ENCODE measurements at places on chromosomes 7 and 10.

DNA sequence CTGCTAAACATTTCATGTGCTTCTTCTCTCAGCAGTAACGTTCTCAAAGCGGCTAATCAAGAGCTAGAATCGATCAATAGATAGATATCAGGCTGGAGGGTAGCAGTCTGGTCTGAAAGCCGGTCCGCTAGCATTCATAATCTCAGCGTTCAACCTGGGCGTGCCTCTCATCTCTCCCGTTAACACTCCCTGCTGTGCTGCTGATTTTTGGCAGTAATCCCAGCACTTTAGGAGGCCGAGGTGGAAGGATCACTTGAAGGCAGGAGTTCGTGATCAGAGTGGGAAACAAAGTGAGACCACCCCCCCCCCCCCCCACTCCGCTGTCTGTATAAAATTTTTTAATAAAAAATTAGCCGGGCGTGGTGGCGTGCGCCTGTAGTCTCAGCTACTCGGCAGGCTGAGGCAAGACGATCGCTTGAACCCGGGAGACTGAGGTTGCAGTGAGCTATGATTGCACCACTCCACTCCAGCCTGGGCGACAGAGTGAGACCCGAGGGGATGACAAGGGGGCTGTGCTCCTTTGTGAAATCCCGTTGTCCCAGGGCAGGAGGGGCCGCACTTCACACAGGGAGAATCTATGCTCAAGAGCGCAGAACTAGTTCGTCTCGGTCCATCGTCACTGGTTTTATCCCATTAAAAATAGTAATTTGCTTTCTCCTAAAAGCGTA lies 624 bp upstream of the CEP55 start:
- peak; percentile 45 for DNase-seq

DNA sequence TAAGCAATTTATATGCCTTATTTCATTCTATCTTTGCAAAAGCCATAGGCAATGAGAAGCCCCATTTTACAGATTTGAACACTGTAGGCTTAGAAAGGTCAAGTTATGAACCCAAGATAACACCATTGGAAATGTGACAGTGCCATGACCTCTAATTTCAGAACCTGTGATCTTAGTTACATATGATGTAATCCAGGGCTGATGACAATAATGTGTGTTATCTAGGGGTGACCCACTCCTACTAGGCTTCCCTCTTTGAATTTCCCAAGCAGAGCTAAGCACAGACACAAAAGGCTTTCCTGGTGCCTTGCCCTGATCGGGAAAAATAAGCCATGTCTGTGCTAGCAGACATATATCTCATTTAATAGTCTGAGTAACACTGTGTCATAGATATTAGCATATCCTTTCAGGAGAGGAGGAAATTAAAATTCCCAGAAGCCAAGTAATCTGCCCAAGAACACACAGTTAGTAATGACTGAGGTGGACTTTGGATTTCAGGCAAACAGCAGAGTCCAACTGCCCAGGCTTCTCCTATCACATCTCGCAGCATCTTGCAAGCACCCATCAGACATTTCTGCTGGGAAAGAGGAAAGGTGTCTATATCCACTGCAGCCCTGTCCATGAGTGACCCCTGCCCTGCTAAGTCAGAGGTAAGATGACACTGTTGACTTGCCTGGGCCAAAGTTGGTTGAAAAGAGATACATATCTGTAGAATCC lies 2.8 kb upstream of the TECTB start:
- no peak for DNase-seq

DNA sequence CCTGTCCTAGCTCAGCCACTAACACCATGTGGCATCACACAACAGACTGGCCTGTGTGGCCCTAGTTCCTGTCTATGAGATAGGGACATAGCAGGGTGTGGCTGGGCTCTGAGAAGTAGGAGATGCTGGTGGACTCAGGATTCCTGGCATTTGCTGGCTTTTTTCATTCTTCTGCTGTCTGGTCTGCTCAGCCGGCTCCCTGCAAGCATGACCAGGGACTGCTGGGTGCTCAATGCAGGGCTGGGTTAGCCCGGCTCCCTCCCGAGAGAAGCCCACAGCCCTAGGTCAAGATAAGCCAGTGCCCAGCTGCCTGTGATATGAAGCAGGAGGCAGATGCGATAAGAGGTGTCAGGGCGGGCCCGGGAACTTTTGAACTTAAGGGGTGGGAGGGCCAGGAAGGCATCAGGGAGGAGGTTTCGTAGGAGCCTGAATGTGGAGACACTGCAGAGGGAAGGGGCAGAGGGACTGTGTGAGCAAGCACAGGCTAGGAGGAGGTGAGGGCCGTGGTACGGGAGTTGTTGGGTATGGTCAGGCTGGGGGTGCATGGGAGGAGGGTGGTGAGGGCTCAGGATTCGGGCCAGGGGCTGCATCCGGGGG lies 3.5 kb downstream of the AQP1 start:
- peak; percentile 83 for DNase-seq

DNA sequence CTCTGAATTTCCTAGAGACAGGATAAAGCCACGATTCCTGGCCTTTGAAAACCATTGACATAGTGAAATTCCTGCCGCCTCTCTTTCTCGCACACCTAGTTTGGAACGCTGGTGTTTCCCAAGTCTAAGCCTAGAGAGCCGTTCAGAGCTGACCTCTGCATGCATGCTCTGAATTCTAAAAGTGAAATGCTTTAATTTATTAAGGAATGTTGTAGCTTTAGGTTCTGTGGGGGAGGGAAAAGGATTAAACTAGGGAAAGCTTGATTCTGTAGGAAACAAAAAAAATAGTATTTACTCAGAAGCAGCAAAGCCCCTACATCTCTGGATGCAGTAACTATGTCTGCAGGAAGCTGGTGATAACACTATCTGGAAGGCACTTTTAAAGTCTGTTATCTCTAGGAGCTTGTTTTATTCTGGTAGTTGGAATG lies 27.3 kb downstream of the PFKP start:
- DNase-seq = peak; percentile 40

DNA sequence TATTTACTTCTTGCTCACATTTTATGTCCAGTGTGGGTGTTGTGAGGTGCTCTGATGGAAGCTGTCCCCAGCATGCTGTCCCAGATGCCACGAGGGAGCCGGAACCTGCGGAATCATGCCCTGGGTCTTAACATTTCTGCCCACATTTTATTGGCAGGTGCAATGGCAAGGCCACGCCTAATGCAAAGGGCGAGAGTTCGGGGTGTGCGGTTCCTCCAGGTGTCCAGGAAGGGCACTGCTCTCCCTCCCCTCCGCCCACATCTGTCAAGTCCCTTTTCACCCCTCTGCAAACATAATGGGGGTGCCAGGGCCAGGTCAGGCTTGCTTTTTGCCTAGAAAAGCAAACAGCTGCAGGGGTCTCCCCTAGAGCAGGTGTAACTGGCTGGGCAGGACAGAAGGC lies 16.4 kb downstream of the PDAP1 start:
- DNase-seq = no peak

DNA sequence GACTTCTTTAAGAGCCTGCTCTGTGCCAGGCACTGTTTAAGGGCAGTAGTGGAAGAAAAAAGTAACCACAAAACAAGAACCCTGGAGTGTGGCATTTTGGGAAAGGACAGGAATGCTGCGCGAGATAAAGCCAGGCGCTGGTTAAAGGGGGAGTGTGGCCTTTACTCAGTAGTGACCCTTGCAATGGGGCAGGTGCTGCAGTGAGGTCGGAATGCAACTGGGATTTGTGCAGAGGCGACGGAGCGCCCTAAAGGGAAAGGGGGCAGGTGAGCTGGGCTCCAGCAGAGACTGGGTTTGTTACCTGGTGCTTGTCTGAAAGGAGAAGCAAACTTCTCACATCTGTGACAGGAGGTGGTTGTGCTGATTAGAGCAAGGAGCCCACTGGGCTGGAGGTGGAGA lies 263.6 kb downstream of the ACTR3B start:
- DNase-seq = no peak

DNA sequence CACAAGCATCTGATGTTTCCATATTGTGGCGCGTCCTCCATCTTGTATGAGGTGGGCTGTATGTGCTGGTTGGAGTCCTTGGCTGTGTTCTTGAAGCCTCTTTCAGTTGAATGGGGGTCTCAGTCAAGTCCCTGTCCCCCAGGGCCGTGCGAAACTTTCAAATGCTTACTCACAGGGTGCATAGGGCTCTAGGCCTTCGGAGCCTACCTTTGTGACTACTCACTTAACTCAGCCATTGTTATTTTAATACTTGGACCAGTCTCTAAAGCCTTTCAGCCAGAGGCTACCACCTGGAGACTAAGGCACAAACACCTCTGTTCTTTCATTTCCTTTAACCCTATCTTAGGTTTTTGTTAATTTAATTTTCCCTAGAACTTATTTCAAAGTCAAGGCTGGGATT lies 785.9 kb downstream of the GATA3 start:
- DNase-seq = no peak

GRCh38 chr7:76330673-76331072 lies 28.1 kb downstream of the YWHAG start:
- no peak for DNase-seq

- no peak for DNase-seq
These were observed 23.2 kb downstream of the RAPGEF5 start for GRCh38 chr7:22333680-22334141.

DNA sequence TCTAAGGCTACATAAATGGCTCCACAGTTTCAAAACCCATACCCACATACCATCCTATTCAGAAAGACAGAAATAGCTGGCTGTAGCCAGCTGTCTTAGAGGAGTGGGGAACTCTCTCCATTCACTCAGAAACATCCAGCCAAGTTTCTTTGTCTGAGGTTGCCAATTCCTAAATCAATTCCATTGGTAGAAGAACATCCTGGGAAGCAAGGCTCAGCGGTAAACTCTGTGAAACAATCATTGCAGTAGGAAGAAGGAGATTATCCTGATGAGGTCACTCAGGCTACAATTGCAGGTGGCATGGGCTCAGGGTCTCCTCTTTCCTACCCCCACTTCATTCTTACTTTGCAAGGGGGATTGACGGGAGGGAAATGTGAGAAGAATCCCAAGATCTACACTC lies 154.0 kb downstream of the ETV1 start:
- no peak for DNase-seq

- DNase-seq = no peak
These were observed 37.2 kb upstream of the PSMG3 start for GRCh38 chr7:1607001-1607400.

DNA sequence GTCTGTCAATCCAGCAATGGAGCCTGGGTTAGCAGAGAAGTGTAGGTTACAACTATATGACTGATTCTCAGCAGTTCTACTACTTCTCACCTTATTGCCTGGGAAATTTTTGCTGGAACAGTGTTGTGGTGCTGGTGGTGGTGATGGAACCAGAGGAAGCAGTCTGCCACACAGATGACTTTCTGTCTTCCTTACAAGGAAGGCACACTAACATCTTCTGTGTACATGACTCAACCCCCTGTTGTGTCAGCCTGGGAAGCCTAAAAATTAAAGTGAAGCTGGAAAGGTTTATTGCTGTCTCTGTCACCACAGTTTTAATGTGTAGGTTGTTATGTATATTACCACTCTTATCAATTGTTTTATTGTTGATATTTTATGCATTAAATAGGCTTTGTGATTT lies 40.3 kb downstream of the ANKRD7 start:
- no peak for DNase-seq

DNA sequence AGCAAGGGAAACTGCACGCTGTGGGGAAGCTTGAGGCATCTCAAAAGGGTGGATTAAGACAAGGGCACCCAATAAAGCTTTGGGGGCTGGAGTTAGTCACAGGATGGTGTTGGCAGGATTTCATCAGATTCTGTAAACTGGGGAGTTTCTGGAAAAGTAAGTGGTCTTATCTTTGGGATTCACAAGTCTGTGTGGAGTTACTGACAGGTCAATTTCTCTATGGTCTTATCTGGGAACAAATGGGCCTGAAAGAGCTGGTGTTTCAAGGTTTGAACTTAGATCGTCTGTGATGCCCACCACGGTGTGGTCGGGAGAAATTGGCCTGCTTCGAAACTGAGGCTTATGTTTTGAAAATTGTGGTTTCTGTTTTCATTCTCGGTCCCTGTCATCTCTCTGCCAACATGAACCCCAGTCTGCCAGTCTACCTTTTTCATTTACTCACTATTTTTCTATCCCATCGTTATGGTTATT lies 23.8 kb upstream of the AOAH start:
- DNase-seq = no peak

DNA sequence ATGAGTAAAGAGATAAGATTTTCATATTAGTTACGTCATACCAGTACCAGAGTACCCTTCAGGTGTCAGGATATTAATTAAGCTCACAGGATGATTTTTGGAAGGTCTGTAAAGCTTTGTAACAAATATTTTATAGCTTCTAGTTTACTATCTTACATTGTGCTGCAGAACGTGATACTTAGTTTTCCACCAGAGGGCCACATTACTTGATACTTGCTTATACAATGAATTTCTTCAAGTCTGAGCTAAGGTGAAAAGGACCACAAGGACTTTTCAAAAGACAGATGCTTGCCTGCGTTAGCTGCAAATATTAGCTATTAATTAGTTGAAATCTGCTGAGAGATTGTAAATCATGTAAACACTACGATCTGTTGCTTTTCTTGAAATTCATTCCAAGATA lies 12.2 kb downstream of the FOXP2 start:
- DNase-seq = no peak

- DNase-seq = no peak
These were observed 18.4 kb downstream of the TSPAN14 start for GRCh38 chr10:80472234-80473095.

DNA sequence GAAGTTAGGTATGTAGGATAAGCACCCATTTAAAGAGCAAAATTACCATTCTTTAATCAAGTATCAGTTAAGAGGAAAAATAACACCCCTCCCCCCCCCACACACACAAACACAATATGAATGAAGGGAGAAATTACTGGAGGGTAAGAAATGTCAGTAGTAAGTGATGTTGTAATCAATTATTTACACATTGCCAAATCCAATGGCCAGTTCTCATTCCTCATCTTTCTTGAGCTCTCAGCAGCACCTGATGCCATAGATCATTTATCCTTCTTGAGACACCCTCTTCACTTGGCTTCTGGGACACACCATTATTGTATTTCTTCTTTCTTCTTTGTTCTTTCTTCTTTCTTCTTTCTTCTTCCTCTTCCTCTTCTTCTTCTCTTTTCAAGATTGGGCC lies 33.7 kb upstream of the FAM3C start:
- no peak for DNase-seq

GRCh38 chr7:131829947-131830558 lies 273.6 kb upstream of the PODXL start:
- DNase-seq = no peak

DNA sequence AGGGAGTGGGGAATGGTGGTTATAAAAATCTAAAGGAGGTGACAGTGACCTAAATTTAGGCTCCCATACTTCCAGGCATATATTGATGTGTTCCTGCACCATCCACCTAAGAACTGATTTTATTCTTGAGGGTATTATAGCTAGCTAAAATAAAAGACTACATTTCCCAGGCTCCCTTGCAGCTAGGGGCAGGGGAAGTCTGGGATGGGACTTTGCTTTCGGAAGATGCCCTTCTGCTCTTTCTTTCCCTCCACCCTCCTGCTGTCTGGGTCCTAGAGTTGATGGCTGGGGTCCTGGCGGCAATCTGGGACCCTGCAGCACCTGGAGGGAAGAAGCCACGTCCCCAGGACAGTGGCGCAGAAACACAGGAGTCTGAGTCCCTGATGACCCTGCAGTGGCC lies 53.8 kb upstream of the SAMD8 start:
- no peak for DNase-seq

- no peak for DNase-seq
These were observed 63.1 kb downstream of the MALRD1 start for GRCh38 chr10:19111501-19112267.
